ENCODE measurements at places on chromosomes 2 and 18.
A peak's percentile ranks its signal among the peaks of the same experiment; 100 is the strongest.

DNA sequence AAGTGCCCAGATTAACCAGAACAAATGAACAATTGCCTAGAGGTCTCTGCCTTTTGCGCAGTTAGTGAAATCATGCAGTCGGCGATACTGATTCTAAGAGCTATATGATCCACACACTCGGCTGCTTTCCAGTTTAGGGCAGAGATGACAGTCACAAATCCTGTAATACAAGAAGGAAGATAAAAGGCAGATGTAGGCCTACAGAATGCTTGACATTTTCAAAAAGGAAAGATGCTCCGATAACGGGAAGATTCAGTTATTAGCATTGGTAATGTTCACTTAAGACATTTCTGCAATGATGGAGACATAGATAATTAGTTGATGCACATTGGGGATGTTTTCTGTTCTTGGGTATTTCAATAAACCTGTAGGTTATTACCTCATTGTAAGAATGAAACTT lies 19.5 kb downstream of the NYAP2 start:
- no peak for DNase-seq

DNA sequence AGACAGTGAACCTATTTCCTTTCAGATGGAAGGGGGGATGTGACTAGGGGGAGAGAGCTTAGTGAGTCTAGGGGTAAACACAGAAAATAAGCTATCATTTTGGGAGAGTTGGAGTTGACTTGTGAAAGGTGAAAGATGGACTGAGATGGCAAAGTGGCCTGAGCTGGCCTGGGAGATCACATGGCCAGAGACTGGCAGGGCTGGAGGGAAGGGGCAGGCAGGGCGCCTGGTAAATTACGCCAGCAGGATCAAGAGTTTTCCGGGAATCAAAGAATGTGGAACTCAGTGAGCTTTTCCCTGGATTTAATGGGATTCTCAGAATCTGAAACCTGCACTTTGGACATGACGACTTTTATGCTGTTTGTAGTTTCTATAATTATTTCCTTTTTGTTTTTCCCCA lies 841 bp upstream of the CFAP65 start:
- no peak for DNase-seq

DNA sequence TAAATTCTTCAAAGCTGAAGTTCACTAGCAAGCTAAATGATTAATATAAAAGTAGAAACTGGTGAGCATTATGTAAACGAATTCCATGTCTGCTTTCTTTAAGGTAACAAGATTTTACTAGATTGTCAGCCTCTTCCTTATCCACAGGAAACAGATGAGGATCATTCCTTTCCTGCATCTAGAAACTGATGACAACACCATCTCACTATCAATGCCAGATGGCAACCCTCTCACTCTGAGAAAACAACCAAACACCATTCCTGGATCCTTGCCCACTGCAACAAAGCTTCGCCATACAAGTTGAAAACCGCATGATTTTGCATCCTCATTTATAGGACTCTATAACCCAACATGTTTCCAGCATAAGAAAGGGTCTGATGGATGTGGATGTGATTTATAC lies 122.9 kb downstream of the ZNF521 start:
- peak; percentile 91 for DNase-seq

DNA sequence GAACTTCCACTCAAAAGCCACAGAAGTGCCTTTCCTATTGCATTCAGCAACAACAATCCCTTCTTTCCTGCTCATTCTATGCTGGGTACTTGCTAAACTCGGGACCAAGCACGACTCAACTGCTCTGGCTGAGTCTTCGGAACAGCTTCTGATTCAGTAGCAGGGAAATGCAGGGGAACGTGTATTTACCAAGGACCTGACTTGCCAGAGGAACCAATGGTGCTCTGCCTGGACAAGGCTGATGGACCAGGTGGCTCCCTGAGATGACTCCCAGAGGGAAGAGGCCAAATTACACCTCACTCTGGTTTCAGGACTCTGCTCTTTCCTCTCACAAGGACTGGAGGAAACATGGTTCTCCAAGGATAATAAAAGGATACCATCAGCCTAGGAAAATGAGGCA lies 12.2 kb downstream of the CXCR2 start:
- no peak for DNase-seq

GRCh38 chr2:159153463-159153862 lies 133.0 kb downstream of the WDSUB1 start:
- DNase-seq, result no peak

GRCh38 chr2:195368249-195369217 lies 288.5 kb upstream of the SLC39A10 start:
- no peak for DNase-seq

DNA sequence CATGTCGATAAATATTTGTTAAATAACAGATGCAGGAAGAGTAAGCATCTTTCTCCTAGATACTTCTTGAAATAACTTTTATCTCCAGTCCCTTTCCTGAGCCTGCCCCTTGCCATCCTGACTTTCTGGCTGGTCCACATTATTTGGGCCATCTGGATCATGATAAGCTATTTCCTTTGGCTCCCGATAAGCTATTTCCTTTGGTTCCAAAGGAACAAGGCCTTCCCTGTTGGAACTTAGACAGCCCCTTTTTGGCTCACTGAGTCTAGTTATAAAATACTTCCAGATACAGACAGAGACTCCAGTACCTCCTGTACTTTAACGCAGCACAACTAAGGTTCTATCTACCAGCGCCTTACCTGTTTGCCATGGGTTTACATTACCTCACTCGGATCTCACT lies 205.3 kb upstream of the CCDC150 start:
- no peak for DNase-seq

- DNase-seq, result no peak
Measured at GRCh38 chr2:44751754-44752479, 189.6 kb upstream of the SIX3 start.

DNA sequence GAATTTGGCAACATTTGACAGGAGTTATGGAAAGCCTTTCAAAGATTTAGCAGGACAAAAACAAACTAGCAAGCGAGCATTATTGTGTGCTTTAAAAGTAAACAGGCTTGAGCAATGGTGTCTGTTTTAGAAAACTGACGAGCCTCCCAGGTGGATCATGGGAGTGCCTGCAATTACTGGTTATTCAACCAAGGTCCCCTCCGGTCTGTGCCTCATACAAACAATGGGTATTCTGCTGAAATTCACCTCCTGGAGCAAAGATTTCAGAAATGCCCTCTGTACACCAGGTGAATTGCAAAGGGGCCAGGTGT lies 22.4 kb downstream of the RTP5 start:
- DNase-seq, result no peak

Data from NCI-H1694 (cell line).